T follicular helper cell (primary cell): ENCODE measurements at places on chromosomes 1 and 21.

DNA sequence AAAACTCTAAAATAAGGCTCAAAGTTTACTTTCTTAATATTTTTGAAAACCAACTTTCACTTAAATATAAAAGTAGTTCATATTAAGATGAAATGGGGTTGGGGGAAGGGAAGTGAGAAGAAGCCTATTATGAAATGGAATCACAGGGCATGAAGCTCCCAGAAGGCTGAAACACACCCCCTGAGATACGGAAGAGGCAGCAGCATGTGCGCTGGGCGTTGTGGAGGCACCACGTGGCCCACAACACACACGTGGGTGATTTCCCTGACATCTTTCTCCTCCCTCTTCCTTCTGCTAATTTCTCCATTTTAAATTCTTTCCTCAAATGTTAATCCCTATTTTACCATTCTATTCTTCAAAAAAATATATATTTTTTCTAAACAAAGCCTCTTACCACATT is 35.6 kb upstream of the SEC16B start:
- no peak for DNase-seq

- no peak for DNase-seq
Observed at GRCh38 chr21:39531840-39532239, 80.1 kb downstream of the SH3BGR start.

DNA sequence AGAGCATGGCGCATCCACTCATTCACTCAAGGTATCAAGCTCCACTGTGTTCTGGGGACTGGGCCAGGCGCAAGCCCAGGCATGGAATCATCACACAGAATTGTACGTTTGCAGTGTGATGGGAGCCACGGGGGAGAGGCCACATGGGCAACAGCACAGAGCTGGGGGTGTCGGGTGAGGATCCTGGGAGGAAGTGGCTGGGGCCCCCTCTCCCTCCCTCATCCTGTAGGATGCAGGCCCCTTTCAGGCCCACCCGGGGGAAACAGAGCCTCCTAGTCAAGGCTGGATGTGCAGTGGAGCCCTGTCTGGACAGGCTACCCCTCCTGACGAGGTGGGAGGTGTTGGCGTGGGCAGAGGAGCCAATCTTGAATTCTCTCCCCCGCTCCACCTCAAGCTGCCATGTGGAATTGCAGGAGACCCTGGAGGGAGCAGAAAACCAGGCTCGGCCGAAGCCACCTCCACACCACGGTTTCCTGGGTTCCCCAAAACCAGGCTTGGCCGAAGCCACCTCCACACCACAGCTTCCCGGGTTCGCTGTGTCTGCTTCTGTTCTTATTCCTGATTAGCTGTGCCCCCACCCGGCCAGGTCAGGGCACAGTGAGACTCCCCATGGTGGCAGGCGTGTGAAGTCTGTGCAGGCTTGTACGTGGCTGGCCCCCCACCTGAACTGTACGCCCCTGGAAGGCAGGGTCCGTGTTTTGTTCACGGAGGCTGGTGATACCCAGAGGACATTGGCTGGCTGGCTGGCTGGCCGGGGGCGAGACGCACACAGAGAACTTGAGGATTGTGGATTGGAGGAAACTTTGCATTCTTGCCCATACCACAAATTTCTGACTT is 4.2 kb upstream of the C1orf174 start:
- DNase-seq: no peak

DNA sequence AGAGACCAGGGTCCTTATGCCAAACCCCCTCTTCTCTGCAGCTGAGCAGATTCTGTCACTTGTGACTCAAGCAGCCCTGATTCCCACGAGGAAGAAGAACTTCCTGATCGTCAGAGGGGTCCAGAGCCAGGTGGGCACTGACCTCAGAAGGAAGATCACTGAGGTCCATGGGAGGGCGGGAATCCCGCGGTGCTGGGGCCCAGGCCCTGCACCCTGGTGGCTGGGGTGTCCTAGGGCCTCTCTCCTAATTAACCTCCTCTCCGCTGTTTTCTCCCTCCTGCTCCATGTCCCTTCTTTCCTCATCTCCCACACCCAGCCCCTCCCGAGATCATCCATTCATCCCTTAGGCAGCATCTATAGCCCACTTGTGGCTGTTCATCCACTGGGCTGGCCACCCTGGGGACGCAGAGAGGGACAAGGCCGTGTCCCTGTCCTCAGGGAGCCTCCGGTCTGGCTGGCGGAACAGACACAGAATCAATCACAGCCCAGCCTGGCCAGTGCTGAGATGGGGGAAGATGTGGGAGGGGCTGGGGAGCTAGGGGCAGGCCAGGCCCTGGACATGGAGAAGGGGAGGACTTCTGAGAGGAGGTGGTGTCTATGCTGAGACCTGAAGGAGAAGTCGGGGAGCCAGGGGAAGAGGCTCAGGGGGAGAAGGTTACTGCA is 638.3 kb downstream of the MATN1 start:
- no peak for DNase-seq

- no peak for DNase-seq
Observed at GRCh38 chr1:175520186-175520585, 223.2 kb downstream of the TNR start.

DNA sequence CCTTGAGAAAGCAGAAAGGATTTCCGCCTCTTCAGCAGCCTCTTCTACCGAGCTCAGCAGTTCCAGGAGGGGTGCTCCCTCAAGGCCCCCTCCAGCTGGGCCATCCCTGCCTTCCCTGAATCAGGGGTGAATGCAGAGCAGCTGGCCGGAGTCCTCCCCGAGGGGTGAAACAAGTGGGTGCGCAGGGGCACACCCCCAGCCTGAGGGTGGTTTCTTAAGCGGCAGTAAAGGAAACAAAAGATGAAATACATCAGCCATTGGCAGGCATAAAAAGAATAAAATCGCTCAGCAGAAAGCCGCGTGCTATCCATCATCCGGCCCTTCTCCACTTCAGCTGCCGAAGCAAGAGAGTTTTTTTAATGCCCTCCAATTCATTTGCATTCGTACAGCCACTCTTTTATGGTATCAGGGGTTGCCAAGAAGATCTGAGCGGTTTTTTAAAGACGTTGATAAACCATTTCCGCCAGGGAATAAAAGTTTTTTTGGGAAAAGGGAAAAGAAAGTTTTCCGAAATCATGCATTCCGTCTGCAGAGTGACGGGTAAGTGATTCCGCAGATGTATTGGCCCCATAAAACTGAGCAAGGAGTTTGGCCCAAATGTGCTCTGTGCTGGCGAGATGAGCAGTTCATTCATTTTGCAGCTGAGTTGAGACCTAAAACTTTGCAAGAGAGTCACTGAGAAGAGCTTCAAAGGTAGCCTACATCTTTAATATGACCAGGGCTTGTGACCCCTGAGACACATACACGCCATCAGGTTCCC is 73.7 kb upstream of the ZC3H12A start:
- no peak for DNase-seq

DNA sequence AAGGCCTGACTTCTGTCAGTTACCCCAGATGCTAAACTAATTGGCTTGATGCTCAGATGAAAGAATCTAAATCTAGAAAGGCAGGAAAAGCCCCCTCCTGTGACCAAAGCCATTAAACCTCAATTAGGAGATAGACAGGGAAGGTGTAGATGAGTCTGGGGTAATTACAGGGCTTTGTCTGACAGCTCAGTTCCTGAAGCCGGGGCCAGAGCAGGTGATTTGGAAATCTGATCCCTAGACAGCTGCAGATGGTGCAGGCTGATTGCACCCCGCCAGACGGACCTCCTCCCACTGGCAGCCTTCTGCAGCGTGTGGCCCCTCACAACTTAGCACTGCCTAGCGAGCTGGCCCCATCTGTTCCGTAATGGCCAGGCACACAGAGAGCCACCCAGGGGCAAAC is 395.1 kb downstream of the HLX start:
- DNase-seq: no peak

DNA sequence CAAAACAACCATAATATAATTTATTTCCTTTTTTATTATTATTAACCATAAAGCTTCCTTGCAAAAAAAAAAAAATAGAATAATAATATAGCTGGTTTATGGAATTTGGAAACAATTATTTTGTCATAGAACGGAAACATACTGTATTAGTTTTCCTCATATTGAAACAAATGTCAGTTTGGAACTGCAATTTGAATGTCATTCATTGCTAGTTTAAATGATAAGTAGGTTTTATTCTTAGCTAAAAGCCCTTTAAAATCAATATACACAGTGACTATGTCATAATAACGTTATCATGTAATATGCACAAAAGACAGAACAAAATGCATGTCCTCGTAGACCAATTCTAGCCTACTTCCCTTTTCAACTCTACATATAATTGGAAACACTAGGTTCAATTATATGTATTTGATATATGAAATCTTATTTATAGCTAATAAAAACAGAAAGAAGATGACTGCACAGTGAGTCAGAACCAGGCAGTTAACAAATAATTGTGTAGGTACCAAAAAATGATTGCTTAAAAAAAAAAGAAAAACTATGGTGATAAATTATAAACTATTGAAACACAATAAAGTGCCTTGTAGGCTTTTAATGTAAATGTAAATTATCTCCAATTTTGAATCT is 85.2 kb upstream of the EXO1 start:
- DNase-seq: no peak
